ENCODE measurements at places on chromosomes 5 and 9. TPM values are rescaled to one million over a fixed set of nuclear protein-coding genes. Genes with fewer than 3 reads are reported as not detected.

Gene ARRDC3
- 49.9 TPM for total RNA-seq

Gene RGS7BP
- 1.0 TPM for total RNA-seq

Gene FST
- total RNA-seq, result 12.7 TPM

Gene NR5A1
- 0.25 TPM for total RNA-seq

Gene DND1
- 3.3 TPM for total RNA-seq
